ENCODE measurements at places on chromosomes 11 and 22.

DNA sequence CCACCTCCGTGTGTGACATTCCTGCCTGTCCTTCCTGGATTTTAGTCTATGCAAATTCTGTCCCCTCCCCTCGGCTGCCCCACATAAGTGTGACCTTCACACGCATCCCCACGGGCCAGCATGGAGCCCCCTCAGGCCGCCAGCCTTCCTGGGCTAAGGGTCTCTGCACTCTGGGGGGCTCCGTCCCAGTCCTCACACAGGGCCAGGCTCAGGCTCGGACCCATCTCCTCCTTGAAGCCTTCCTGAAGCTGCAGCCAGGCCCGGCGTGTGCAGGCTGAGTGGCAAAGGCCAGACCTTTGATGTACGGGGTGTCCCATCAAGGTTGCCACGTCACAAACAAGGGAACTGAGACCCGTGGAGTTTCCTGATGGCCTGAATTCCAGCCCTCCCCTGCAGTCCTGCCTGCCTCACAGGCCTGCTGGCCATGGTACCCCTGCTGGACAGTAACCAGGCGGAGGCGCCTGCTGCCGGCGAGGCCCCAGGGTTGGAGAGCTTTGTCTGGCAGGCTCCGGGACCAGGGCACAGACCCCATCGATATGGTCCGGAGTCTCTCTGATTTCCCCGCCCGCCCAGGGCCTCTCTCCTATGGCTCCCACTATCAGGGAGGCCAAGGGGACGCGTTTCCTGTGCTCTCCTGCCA, 791.7 kb downstream of the BRD1 start:
- DNase-seq = no peak

DNA sequence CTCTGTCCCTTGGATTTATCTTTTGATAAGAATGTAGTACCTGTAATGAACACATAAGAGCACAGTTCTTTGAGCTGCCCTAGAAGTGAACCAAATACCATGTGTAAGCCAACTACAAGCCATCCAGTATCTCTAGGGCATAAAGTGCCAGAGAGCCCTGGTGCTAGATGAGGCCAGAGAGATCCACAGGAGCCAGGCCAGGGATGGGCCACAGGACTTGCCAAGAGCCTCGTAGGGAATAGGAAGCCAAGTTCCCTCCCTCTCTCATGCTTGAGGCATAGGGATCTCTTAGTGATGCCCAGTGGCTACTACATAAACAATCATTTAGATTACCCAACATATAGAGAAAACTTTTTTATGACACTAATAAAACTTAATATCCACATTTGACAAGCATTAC, 64.8 kb upstream of the FAR1 start:
- no peak for DNase-seq

DNA sequence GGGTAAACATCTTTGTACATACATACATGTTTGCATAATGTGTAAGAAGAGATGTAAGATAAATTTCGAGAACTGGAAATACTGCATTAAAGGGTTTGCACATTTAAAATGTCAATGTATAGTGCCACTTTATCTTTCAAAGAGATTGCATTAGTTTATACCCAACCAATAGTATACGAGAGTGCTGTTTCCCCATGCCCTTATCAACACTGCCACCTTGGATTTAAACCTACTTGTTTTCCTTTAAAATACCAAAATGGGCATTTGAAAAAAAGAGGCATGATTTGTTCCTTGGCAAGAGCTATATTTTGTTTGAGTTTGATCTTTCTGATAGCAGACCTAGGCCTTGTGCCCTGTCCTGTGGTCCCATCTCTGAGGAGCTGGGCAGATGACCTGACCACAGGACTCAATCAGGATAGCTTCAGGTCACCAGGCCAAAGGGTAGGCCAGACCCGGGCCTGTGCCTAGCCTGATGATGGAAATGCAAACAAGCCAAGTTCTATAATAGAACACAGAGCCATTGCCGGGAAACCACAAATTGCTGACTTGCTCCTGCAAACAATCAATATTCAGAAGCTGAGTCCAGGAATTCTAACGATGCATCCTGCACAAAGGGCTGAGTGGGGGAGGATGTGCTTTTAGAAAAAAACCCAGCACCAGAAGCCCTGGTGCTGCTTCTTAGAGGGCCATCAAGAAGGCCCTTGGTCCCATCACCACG, 16.9 kb upstream of the ALG8 start:
- no peak for DNase-seq

DNA sequence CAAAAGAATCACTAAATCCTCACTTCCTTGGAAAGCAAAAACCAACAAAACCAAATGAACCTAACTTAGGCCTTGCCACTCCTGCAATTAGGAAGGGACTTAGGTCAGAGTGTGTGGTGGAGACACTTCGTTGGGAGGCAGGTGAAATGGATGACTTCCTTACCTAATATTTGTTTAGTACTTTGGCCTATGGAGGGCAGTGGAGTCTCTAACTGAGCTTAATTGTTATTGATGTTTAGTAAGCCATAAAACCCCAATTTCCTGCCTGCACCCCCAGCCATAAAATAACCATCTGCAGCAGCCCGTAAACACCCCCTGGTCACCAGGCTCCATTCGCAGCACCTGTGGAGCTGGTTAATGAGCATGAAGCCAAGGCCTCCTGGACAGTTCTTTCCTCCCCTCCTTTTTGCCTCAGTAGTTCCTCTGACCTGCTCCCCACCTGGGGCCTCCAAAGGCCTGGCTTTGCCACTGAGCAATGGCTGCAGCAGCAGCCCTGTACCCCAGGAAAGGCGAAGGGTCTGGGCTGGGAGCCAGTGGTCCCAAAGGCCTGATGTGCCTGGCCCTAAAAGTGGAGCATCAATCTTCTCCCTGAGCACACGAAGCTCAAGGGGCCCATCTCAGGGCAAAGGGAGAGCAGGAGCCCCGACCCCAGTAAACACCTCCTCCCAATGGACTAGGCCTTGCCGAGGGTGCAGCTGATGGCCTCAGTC, 15.6 kb upstream of the SYT13 start:
- no peak for DNase-seq

DNA sequence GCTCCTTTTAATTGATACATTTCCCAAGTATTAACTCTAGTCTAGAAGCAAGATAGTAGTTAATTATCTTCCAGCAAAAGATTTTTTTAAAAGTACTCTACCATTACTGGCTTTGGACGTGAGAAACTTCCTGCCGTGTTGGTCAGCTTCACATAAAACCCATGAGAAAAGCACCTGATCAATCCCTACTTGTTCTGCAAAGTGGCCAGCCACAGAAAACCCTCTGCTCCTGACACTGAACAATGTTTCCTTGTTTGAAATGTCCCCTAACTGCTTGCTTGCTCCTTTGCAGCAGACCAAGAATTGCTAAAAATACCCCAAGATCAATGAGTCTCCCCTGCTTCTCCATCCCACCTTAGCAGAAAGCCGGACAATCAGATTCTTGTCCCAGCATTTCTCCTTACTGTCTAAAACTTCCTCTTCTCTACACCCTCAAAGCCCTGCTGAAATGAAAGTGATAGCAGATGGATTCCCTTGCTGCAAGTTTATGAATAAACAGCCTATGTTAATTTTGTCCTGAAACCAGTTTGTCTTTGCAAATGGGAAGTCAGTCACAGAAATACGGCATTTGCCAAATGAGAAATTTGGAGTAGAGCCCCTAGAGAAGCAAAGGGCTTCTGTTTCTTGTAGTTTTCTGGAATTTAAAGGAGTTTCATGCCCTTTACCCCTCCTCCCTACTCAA, 207.1 kb upstream of the ARHGAP20 start:
- no peak for DNase-seq

DNA sequence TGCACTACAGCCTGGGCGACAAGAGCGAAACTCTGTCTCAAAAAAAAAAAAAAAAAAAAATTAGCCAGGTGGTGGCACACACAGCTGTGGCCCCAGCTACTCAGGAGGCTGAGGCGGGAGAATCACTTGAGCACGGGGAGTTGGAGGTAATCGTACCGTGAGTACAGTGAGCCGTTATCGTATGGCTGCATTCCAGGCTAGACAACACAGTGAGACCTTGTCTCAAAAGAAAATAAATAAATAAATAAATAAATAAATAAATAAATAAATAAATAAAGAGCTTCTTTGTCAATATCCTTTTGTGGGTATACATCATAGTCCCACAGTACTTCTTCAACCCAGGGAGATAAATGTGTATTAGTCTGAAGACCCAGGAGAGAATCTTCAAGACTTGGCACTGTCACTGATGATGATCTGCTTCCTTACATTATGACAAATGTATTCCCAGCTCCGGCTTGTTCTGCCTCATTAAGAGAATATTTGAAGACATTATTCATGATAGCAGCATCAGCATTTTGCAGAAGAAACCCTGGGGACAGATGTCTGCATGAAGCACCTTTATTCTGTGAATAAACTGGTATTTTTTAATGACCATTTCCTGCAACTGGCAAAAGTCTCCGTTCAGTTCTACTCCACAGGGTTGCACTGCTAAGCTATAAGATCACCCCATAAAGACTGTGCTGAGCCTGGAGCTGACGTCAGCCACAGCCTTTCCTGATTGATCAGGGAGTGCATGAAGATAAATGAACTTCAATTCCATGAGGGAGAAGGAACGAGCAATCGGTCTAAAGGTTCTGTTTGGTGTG, 1.6 kb upstream of the ACY3 start:
- no peak for DNase-seq

- DNase-seq = no peak
Observed at GRCh38 chr11:62680825-62681240, 2.0 kb upstream of the UBXN1 start.

DNA sequence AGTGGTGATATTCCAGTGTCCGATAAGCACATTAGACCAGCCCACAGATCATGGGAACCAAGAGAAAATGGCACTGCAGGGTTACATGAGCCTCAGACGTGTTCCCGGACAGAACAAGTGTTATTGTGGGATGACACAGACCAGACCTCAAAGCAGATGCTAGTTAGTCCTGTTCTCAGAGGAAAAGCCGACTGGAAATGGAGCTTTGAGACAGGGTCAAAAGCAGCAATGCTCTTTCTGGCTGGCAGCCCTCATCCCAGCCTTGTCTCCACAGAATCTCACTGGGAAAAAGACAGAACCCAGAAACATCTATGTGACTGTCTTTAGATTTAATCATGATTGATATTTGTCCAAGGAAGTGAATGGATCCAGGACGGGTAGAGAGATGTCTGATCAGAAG, 506.8 kb downstream of the INSC start:
- DNase-seq = no peak

GRCh38 chr22:24444729-24445466, 17.5 kb downstream of the ADORA2A start:
- DNase-seq = no peak

DNA sequence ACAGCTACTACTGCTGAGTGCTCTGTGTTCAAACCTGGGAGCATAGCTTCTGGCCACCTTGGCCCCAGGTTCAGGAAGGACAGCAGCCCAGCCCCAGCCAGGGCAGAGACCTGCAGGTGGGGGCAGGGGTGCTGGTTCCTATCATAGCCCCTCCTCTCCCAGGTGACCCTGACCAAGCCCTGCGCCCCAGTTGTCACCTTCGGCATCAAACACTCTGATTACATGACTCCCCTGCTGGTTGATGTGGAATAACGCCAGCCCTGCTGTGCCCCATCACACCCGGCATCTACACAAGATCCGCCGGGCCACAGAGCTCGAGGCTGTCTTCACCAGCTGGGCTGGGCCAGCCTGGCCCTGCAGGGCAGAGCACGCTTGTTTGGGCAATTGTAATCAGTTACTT, 6.9 kb downstream of the SCGB1C1 start:
- no peak for DNase-seq

- no peak for DNase-seq
Observed at GRCh38 chr22:48719978-48720661, 1107.6 kb downstream of the BRD1 start.

GRCh38 chr11:1559111-1559951, 12.7 kb downstream of the DUSP8 start:
- DNase-seq = no peak

GRCh38 chr22:25453557-25453956, 110.9 kb upstream of the GRK3 start:
- DNase-seq = no peak

- no peak for DNase-seq
Observed at GRCh38 chr11:11409901-11410300, 56.9 kb upstream of the CSNK2A3 start.

DNA sequence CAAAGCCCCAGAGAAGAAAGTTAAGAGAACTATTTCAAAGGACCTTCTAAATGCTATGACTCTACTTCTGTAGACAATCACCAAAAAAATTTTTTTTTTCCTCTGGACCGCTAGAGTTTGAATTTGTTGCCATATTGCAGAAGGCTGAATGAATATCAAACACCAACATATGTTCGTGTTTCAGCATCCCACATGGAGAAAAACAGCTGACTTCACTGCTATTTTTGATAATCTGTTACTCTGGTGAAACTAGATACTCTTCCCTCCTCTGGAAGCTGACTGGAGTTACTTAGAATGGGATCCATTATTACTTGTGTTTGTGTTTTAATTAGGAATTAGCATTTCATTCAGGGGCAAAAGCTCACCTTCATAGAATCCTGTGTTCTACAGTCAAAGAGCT, 447.0 kb downstream of the AASDHPPT start:
- no peak for DNase-seq

DNA sequence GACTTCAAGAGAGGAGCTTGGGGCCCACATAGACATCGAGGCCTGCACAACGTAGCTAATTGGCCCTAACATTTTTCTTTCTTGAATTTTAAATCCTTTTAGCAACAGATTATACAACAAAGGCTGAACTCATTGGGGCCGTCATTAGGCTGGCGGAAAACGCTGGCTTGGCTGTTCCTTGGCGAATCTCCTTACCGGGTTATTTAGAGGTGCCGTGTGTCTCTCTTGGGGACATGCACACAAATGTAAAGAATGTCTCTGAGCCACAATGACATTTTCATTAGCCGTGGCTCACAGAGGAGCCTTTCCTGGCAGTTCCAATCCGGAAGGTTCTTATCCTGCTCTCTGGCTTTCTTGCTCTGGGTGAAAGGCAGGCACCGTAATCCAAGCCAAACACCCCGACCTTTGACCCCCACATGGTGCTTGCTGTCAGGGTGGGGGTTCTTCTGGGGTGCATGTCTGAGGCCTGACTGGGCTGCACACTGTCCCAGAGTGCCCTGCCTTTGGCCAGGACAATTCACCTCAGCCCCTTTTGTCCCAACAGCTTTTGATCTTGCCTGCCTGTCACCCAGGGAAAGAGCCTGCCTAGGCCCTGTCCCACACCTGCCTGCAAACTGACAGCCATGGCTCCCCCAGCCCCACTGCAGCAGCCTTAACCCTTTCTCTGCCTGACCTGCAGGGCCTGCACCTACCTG, 9.2 kb upstream of the FGF3 start:
- DNase-seq = no peak

DNA sequence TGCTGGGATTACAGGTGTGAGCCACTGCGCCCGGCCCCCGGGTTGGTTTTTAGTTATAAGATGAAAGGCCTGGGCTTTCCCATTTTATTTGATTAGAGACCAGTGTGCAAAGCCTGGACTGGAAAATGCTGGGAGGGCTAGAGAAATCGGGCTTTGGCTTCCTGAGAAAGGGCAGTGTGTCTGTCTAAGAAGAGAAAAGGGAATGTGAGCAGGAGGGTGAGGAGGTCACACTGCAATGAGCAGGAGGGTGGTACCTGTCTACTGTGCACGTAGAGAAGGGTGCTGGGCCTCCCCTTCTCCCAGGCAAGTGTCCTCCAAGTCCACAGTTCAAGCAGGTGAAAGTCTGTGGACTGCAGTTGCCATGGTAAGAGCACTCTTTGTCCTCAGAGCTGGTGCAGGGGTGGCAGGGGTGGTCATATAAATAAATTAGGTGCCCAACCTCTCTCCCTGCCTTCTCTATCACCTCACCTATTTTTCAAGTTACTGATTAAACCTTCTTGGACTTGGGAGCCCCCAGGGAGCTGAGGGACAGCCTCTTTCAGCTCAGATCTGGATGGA, 30.8 kb downstream of the SLC5A1 start:
- DNase-seq = no peak
